ENCODE measurements at places on chromosomes 1 and 21.
A peak's percentile ranks its signal among the peaks of the same experiment; 100 is the strongest.

- DNase-seq = peak; percentile 75
Observed at GRCh38 chr21:41766883-41767605, at the start of gene RIPK4. TSS of gene RIPK4 (minus strand) at chr21:41767052. CDS start at chr21:41767041, 11 bp downstream.

DNA sequence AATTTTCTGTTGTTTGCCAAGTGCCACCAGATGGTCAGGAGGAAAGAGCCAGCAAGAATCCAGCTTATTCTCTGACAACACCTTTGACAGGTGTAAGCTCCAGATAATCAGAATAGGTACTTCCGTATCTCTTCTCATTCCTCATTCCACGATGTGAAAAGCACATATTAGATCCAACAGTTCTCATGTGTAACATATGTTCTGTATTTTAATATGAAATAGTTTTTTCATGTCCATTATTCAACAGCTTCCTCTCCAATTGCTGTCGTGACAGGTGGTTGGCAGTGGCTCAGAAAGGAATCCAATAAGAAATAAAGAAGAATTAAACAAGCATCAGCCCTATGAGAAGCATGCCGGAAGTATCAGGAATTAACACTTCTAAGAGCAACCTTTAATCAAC lies 1624.7 kb downstream of the MRPL39 start:
- no peak for DNase-seq

- no peak for DNase-seq
Observed at GRCh38 chr1:156196445-156196844, 2.5 kb downstream of the SLC25A44 start.

DNA sequence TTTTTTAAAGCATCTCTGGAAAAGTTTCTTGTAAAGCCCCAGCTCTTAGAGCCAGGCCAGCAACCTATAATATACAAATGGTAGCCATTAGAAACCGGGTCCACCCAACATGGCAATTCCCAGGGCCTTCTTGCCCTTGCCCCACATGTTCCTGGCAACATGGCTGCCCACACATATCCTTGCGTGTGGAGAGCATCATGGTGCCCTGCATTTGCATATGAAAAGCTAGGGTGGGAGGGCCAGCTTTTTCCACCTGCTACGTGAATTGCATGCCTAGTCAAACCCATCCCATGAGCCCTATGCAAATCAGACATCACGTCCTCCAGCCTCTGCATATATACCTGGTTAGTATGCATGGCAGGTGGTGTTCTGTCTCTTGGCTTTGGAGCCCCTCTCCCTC lies 88.2 kb downstream of the RABGAP1L start:
- no peak for DNase-seq

- DNase-seq = peak; percentile 54
Observed at GRCh38 chr1:162882248-162882674, 21.3 kb upstream of the CCDC190 start.

GRCh38 chr1:234585330-234586055 lies 24.5 kb downstream of the IRF2BP2 start:
- peak; percentile 48 for DNase-seq

- DNase-seq = no peak
Observed at GRCh38 chr1:54609301-54609921, 13.9 kb downstream of the FAM151A start.

DNA sequence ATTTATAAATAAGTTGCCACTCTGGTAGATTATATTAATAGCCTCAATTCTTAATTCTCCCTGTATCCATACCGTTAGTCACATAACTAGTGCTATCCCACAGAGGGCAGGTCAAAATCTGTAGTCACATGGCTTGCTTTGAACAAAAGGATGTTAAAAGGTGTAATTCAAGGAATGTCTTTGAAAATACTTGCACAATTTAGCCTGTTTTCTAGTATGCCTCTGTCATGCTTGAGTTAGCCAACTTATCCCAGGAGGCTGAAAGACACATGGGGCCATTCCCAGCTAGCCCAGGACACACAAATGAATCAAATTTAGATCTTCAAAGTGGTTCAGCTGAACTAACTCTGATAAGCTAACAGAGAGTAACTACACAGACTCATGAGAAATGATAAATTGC lies 758.5 kb upstream of the NEGR1 start:
- DNase-seq = no peak

GRCh38 chr1:5494518-5494917 lies 497.7 kb downstream of the NPHP4 start:
- DNase-seq = no peak

- DNase-seq = no peak
Observed at GRCh38 chr1:90705956-90706355, 11.1 kb downstream of the BARHL2 start.

GRCh38 chr1:42463921-42464320 lies 835 bp downstream of the CCDC30 start:
- no peak for DNase-seq

- no peak for DNase-seq
Observed at GRCh38 chr1:28197682-28198415, 21.4 kb upstream of the PTAFR start.

- DNase-seq = peak; percentile 88
Observed at GRCh38 chr21:40568807-40569206, 278.2 kb downstream of the DSCAM start.

- no peak for DNase-seq
Observed at GRCh38 chr1:156504438-156504813, 3.9 kb upstream of the MEF2D start.

- no peak for DNase-seq
Observed at GRCh38 chr1:208026880-208027438, 116.0 kb upstream of the CD34 start.

DNA sequence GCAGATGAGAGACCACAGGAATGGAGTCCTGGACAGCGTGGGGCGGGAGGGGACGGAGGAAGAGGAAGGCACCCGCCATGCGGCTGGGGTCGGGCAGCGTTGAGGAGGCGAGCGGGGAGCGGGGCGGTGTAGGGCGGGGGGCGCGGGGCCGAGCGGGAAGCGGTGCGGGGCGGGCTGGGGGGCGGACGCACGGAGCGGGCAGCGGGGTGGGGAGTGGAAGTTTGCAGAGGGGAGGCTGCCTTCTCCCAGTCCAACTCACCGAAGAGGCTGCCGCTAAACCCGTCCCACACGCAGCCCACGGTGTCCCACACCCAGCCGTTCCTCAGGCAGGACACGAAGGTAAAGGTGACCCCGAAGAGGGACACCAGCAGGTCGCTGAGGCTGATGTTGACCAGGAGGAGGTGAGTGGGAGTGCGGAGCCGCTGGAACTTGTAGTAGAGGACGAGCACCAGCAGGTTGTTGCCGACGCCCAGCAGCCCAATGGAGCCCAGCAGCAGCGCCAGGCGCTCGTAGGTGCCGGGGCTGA lies 483 bp downstream of the CHML start:
- peak; percentile 13 for DNase-seq

GRCh38 chr1:234518876-234519275 lies 39.9 kb upstream of the TARBP1 start:
- no peak for DNase-seq

DNA sequence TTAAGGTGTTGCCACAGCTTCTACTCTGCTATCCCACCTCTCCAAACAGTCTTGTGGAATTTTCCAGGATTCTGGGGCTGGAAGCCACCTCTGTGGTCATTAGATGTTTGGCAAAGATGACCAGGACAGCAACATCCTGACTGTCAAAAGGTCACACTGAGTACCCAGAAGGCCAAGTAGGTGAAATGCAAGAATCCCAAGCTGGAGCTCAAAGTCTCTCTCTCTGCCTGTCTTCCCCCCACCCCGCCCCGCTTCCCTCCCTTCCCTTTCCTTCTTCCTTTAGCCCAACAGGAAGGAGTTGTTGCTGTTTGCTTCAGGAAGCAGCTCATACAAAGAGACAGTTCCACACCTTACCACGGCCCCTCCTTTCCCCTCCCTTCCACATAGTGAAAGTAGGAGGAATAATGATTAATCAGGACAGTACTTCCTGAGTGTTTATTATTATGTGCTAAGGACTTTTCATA lies 75.6 kb upstream of the SLC2A1 start:
- no peak for DNase-seq

DNA sequence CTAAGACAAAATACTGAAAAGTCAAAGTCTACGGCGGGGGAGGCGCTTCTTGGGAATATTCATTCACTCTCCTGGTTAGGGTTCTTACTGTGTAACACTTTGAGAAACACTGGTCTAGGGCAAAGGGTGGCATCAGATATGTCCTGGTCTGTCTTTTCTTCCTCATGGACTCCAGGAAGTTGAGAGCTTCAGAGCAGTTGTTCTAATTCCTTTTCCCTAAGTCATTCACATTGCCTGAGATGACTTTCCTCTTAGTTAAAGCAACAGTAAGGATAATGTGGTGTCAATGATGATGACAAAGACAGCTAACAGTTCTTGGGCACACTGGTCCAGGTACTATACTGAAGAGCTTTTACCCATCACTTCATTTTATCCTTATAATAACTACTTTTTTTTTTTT lies 27.0 kb downstream of the FGGY start:
- DNase-seq = no peak
